ENCODE measurements at places on chromosomes 7 and 10. TPM values are rescaled to one million over a fixed set of nuclear protein-coding genes. Genes with fewer than 3 reads are reported as not detected.

AZGP1 gene
- 1.6 TPM for polyA plus RNA-seq

DNA sequence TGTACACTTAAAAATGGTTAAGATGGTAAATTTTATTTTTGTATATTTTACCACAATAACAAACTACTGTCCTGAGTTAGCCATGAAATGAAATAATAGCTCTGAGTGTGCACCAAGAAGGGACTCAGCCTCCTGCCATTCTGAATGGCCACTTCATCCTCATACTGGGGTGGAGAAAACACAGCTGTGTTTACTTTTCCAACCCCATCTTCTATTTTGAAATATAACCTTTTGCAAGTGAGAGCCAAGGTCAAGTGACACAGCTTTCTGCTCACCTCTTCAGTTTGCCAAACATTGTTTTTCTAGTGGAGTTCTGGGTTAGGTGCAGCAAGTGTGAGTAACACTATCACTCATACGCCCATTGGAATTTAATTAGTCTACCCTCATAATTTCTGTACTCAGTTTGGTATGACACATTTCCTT is 107.4 kb upstream of the GLCCI1 start:
- DNase-seq = no peak

DNA sequence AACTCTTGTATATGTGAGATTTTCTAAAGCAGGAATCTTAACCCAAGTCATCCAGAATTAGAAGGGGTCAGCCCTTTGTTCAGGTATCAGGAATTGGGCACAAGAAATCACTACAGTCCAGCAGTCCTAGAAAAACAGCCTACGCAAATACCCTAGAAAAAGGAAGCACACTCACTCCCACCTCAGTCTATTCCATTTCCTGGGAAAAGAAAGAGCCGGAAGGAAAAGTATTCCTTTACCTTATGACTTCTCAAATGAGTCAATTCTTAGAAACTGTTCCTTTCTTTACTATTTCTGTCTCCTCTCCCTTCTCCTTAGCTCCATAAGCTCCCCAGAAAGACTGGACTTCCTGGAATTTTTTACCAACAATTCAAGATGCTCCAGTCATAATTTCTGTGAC is 62.7 kb downstream of the DNAJC12 start:
- DNase-seq = no peak

GRCh38 chr10:92150823-92151222 is 140.1 kb downstream of the CPEB3 start:
- DNase-seq = no peak

- DNase-seq = no peak
Observed at GRCh38 chr7:137579913-137580640, 236.5 kb upstream of the PTN start.

All from muscle of arm (tissue), 14 donors.